ENCODE measurements at places on chromosomes 1 and 21.

DNA sequence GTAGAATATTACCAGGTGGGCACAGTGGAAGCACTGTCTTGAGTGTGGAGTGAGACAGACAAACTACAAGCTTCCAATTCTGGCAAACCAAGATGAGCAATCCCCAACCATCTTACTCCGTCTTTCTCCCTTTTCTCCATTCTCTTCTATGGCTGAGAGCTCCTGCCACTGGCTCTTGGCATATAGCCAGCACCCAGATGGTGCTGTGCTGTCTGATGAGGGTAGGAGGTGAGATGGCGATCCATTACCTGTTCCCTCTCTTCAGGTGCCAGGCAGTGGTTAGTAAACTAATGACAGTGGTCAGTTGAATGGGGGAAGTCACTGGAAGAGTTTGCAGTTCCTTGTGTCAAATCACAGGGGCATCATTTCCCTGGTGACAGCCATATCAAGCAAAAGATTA lies 108.4 kb downstream of the FNBP1L start:
- DNase-seq = peak; percentile 40

- peak; percentile 15 for DNase-seq
These were observed 8.2 kb downstream of the TNN start for GRCh38 chr1:175075572-175076568.

- peak; percentile 79 for DNase-seq
These were observed 1.4 kb upstream of the VAMP4 start for GRCh38 chr1:171743081-171743870.

- no peak for DNase-seq
These were observed 38.7 kb downstream of the TRIM62 start for GRCh38 chr1:33143176-33143575.

DNA sequence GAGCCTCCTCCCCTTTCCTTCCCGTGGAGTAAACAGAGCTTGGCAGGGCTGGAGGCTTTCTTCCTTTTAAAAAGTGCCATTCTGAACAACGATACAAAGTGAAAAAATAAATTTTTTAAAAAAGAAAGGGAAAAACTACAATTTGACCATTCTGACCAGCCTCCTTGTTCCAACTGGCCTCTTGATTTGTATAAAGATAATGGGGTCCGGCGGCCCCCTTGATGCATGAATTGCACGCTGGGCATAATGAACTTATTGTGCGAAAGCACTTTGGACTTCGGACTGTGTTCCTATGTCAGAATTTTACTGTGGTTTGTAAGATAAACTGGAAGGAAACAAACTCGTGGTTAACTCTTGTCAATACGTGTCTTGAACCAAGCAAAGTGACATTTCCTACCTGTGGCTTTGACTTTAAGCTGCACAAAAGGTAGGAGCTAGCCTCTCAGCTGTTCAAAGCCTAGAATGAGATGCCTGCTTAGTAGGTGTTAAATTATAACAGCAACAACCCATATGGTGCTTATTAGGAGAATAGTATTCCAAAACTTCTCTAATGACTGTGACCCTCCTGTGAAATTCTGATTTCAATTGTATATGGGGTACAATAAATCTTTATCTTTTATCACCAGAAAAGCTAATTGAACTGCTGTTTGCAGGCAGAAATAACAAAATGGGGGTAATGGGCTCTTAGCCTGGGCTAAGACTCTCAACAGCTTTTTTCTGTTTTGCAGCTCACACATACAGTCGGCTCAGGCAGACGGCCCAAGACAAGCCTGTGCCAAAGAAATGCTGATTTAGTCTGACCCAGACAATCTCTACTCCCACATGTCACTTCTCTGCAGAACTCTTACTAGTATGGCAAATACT lies 9.3 kb downstream of the IRF2BP2 start:
- peak; percentile 48 for DNase-seq

- DNase-seq = no peak
These were observed 1205.3 kb upstream of the ADGRL4 start for GRCh38 chr1:80211691-80212380.

Measured in MCF 10A (cell line).